ENCODE measurements at places on chromosomes 1 and 21.

DNA sequence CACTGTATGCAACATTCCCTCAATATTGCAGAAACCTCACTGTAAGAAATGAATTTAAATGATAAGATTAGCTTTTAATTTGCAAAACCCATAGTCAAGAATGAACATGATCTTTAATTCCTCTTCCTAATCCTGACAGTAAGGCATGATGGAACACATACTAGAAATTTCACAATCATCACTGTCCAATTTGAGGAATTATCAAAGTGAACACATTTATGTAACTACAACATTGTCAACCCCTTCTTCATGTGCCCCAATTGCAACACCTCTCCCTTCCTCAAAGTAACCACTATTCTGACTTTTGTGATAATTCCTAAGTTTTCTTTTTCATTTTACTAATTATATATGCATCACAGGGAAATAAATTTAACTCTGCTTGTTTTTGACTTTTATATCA lies 103.1 kb downstream of the LHX8 start:
- DNase-seq = no peak

DNA sequence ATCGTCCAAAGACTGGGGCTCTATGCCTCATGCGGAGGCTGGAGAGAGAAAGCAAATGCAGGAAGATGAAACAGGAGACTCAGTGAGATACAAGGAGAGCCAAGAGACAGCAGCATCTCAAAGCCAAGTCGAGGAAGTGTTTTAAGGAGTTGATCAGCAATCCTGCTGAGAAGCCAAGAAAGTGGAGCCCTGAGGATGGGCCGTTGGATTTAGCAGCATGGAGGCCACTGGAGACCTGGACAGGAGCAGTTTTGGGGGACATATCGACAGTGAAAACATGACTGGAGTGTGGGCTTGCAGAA lies 107.4 kb upstream of the ZBTB40 start:
- no peak for DNase-seq

DNA sequence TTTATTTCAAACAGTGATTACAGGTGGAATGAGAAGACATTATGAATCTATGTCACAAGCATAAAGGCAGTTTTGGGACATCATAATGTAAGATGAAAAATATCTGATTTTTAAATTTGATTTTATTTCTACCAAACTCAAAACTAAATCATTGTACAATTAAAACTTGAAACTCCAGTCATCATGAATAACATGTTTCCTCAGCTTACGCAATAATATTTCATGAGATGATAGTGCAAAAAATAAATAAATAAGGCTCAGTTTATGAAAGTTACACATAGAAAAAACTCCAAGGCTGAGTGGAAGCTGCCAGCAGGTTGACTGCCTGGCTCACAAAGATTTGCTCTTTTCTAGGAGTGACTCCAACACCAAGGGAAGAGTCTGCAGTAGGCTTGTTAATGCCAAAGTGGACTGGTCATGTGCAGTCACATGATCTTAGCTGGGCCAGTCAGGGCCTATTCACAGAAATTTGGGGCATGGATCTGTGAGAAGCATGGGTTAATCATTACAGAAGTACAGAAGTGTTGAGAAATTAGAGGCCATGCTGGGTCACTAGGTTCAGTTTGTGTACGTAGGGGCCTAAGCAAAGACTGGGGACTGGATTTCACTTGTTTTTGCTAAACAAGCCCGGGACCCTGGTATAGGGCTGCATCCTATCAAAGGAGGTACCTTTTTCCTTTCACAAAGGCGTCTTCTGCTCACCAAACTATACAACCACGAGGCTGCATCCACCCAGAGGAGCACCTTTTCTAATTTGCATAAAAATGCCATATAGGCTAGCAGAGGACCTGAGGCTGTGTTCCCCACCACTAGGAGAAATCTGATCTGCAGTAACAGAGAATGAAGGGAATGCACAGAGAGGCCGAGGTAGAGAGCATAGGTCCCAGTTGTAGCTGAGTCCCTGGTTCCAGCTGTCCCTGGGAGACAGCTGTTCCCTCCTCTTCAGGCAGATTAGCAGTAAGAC lies 4.9 kb upstream of the ABCA4 start:
- DNase-seq = no peak

GRCh38 chr1:195886000-195886399 lies 722.2 kb downstream of the KCNT2 start:
- no peak for DNase-seq

DNA sequence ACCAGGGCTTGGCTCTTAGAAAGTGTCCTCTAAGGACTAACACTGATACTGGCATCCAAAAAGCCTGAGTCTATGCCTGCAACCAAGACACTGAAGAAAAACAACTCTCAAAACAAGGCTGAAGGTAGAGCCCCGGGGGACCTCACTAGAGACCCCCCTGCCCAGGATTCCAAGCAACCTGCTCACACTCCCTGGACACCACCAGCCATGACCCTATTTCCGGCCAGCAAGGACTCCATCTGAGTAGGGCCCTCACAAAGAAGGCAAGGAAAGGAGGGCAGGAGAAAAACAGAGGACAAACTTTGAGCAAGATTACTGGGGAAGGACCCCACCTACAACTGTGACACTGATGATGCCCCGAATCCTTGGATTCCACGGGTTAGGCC lies 343.1 kb downstream of the NPHP4 start:
- DNase-seq = no peak

GRCh38 chr1:211135342-211135950 lies 1.5 kb upstream of the KCNH1 start:
- no peak for DNase-seq

DNA sequence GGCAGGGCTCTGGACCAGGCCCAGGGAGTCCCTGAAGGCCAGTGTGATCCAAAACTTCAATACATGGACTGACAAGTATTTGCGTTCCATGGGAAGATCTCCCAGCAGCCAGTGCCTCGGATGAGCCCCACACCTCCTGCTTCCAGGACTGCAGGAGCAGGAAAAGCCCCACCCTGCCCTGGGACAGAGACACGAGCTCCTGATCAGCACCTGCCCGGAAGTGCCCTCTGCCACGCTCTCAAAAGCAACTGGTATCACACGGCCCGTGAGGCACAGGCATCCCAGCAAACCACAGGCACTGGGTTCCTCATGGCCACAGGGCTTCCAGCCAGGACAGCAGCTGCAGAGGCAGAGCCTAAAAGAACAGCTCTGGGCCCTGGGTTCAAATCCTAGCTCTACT lies 48.6 kb downstream of the ACOT7 start:
- DNase-seq = no peak

GRCh38 chr21:24693779-24694178 lies 913.5 kb downstream of the MRPL39 start:
- no peak for DNase-seq

DNA sequence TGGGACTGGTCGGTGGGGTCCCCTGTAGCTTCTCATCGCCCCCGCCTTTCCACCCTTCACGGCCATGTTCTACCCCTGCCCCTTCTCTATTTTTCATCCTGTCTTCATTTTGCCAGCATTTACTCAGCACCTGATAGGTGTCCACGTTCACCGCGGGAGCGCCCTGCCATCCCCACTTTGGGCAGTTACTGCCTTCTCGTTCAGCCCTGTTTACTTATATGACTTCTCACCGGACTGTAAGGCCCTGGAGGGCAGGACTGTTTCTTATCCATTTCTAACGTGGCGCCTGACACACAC lies 380 bp downstream of the MFN2 start:
- DNase-seq = no peak

DNA sequence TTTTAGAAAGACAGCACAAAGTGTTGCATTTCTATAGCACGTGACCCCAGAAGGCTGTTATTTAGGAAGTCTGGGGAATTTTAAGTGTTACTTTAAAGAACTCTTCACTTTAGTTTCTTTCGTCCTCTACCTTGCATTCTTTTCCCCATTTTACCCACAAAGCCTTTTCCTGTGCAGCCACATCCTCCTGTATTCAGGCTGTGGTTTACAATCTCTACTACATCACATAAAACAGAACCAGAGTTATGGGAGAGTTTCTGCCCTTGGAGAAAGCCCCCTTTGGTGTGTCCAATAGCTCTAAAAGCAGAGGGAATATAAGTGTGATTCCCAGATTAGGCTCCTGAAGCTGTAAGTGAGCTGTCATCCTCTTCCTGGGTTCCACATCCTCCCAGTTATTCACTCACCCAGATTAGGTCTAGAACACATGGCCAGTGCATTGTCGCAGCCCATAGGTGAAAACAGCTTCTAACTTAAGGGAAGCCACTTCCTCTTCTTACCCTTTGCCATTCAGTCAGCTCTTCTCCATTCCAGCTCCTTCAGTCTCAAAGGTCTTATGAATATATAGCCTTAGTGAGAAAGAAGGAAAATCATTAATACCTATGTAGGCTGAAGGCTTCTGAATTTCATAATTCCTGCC lies 171.1 kb downstream of the PIGK start:
- no peak for DNase-seq

GRCh38 chr1:203268901-203269653 lies 36.2 kb upstream of the BTG2 start:
- DNase-seq = no peak

DNA sequence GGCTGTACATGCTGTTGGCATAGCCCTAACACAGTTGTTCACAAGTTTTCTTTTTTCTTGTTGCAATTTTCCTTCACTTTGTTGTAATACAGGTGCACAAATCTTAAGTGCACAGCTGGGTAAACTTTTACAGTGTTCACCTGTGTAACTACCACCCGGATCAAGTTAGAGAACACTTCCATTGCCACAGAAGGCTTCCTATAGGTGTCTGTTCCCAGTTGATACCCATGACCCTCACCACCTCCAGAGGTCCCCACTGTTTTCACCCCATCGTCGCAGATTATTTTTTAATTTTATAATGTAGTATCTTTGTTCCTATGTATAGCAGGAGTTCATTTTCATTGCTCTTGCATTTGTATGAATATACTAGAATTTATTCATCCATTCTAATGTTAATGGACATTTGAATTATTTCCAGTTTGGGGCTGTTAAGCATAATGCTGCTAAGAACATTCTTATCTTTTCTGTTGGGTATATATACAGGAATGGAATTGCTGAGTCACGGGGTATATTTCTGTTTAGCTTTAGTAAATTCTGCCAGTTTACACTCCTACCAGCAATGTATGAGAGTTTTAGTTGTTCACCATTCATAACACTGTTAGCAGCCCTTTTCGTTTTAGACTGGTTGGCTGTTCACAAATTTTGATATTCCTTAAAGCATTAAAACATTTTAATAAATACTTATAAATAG lies 16.4 kb downstream of the SPRTN start:
- DNase-seq = no peak

GRCh38 chr1:113859478-113860175 lies 11.9 kb downstream of the PTPN22 start:
- no peak for DNase-seq

GRCh38 chr1:60679524-60680375 lies 402.6 kb upstream of the NFIA start:
- no peak for DNase-seq

GRCh38 chr1:113048064-113048463 lies 24.9 kb upstream of the LRIG2 start:
- DNase-seq = no peak

DNA sequence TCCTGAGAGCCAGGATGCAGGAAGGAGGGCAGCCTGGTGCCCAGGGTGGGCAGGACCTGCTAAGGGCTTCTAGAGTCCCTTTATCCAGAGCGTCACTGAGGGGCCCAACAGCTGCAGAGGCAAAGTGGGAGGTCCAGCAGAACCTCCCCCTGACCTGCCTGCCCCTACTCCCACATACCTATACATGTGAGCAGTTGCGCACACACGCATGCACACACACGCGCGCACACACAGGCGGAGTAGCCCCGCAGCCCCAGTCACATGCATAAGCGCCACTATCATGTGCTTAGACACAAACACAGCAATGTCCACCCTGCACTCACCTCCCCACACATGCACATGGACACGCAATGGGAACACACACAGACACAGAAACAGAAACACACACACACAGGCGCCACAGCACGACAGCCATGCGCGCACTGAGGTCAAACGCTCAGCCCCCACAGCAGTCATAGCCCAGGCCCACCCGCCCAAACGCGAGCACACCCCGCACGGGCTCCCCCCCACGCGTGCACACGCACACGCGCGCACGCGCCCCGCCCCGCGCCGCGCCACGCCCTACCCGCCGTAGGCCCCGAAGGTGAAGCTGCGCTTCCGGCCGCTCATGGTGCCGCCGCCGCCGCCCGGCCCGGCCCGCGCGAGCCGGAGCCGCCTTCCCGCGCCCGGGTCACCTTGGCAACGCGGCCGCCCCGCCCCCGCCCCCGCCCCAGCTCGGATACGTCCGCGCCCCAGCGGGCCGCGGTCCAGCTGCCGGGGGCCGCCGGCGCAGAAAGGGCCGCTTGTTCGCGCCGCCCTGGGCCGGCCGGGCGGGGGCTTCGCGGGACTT lies 17.7 kb downstream of the RAP1GAP start:
- no peak for DNase-seq

GRCh38 chr1:25556791-25557476 lies 13.5 kb downstream of the LDLRAP1 start:
- DNase-seq = no peak

GRCh38 chr1:90557706-90558105 lies 159.4 kb downstream of the BARHL2 start:
- no peak for DNase-seq

DNA sequence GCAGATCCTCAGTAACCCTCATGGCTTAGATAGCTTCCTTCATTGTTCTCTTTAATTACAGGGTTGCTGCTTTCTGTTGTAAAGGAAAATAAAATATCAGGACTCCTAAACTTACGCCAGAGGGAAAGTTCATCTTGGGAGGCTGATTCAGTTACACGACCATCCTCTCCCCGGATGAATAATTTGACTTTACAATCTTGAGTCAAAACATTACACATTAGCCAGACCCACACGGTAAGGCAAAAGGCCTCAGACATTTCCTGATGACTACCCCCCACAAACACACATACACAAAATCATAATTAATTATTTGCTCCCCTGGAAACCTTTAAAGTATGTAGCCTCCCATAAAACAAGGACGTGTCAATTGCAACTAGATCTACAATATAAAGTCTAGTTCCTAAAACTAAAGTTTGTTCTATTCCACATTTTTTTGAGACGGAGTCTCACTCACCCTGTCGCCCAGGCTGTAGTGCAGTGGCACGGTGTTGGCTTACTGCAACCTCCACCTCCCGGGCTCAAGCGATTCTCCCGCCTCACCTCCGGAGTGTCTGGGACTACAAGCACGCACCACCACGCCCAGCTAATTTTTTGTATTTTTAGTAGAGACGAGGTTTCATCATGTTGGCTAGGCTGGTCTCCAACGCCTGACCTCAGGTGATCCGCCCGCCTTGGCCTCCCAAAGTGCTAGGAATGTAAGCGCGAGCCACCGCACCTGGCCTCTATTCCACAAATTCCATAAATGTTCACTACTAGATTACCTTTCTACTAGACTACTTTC lies 830 bp upstream of the PRDX1 start:
- no peak for DNase-seq

- DNase-seq = no peak
Measured at GRCh38 chr1:172671591-172671990, 12.7 kb downstream of the FASLG start.

- no peak for DNase-seq
Measured at GRCh38 chr1:36890776-36891175, 143.5 kb downstream of the GRIK3 start.

- DNase-seq = no peak
Measured at GRCh38 chr21:42799948-42800347, 79.4 kb downstream of the WDR4 start.

DNA sequence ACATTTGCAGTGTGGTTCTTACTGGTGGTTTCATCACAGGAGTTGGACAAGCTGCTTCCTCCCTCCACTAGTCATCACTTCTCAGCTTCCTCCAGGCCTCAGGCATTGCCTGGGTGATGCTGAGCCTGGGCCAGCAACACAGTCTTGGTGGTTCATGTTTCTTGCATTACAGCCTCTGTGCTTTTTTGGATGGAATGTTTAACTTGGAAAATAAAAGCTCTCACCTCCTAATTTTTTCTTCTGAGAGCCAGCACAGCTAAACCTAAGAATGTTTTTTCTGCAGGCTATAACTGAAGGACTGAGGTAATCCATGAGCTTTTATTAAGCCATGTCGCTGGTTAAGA lies 66.1 kb upstream of the RHOU start:
- DNase-seq = no peak

Measured in activated CD4-positive, alpha-beta T cell treated with anti-CD3 and anti-CD28 coated beads for 24 hours (primary cell).